ENCODE measurements at places on chromosomes 5 and 9. TPM values are rescaled to one million over a fixed set of nuclear protein-coding genes. Genes with fewer than 3 reads are reported as not detected.

The WNK2 gene
- total RNA-seq = 0.30 TPM

The CCNO gene
- not detected for total RNA-seq

The DEPDC1B gene
- total RNA-seq = 0.27 TPM

The FOXD4L6 gene
- total RNA-seq = not detected

The BSPRY gene
- not detected for total RNA-seq

The ACTBL2 gene
- not detected for total RNA-seq

The NEUROG1 gene
- total RNA-seq = not detected

The VAV2 gene
- total RNA-seq = 2.0 TPM

The ANXA1 gene
- 163 TPM for total RNA-seq

The PAEP gene
- total RNA-seq = not detected

The SHROOM1 gene
- 0.38 TPM for total RNA-seq

The C9orf50 gene
- total RNA-seq = 0.19 TPM

The IFNA2 gene
- total RNA-seq = not detected

The SLCO6A1 gene
- total RNA-seq = not detected

The BARHL1 gene
- total RNA-seq = not detected

The PDLIM4 gene
- total RNA-seq = not detected

The HSPA9 gene
- 500 TPM for total RNA-seq

The BRD3 gene
- total RNA-seq = 34.3 TPM

The PSD2 gene
- 0.17 TPM for total RNA-seq

The KLHL9 gene
- 11.2 TPM for total RNA-seq

The CBY3 gene
- total RNA-seq = not detected

The FAM153A gene
- 48.6 TPM for total RNA-seq

The C5orf58 gene
- total RNA-seq = not detected

The PPP3R2 gene
- not detected for total RNA-seq

The ZNF608 gene
- total RNA-seq = 0.27 TPM

The HSD17B3 gene
- 1.3 TPM for total RNA-seq

The LRRC19 gene
- total RNA-seq = not detected

The GBGT1 gene
- total RNA-seq = 0.84 TPM

The TIMD4 gene
- 3.1 TPM for total RNA-seq

The SERF1B gene
- total RNA-seq = 30.2 TPM

The PRRX2 gene
- not detected for total RNA-seq

The NOXA1 gene
- total RNA-seq = 2.7 TPM

The DOCK8 gene
- 104 TPM for total RNA-seq

The P4HA2 gene
- not detected for total RNA-seq

The PRDM9 gene
- not detected for total RNA-seq

The CEL gene
- 0.30 TPM for total RNA-seq

The LCN1 gene
- total RNA-seq = not detected

The TRAPPC13 gene
- 11.9 TPM for total RNA-seq

The PLPP7 gene
- not detected for total RNA-seq

The GRM6 gene
- total RNA-seq = not detected

The SPATA31C1 gene
- total RNA-seq = not detected

The CCNH gene
- total RNA-seq = 275 TPM

The MEGF10 gene
- total RNA-seq = not detected

The INSYN2B gene
- not detected for total RNA-seq

The MED27 gene
- 18.6 TPM for total RNA-seq

The ZNF354C gene
- total RNA-seq = 2.7 TPM

The SOWAHA gene
- not detected for total RNA-seq

The MYOT gene
- not detected for total RNA-seq

The WDR38 gene
- total RNA-seq = not detected

Data from CD8-positive, alpha-beta T cell (primary cell).